Activated gamma-delta T cell treated with Interleukin-2 at 50 U/mL for 16 hours (primary cell): ENCODE measurements at places on chromosomes 13 and 19.

- no peak for DNase-seq
These were observed 68.0 kb downstream of the KDM4B start for GRCh38 chr19:5036698-5037563.

GRCh38 chr13:44054525-44054924 is 174.8 kb downstream of the LACC1 start:
- DNase-seq, result no peak

- DNase-seq, result no peak
These were observed 37.9 kb upstream of the UBL3 start for GRCh38 chr13:29888306-29888705.

DNA sequence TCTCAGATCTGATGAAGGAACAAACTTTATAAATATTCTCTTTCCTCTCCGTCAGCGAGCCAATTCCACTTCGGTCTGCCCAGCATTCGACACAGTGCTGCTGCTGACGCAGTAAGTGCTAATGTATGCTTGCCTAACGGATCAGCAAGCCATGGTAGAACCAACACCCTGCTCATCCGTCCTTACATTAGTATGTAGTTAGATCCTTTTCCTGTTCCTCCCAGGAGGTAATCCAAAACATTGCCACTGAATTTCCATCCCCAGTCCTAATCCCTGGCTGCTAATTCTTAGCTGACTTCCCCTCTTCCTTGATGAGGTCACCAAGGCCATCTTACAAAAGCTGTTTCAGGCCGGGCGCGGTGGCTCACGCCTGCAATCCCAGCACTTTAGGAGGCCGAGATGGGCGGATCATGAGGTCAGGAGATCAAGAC is 88.0 kb downstream of the STARD13 start:
- DNase-seq, result no peak

- DNase-seq, result no peak
These were observed 263.1 kb upstream of the RXFP2 start for GRCh38 chr13:31476266-31476665.

- no peak for DNase-seq
These were observed 72.4 kb upstream of the CLDN10 start for GRCh38 chr13:95480131-95480545.
